Activated CD4-positive, alpha-beta memory T cell treated with anti-CD3 and anti-CD28 coated beads for 36 hours (primary cell): ENCODE measurements at places on chromosomes 1 and 21. TPM values are rescaled to one million over a fixed set of nuclear protein-coding genes. Genes with fewer than 3 reads are reported as not detected.
A peak's percentile ranks its signal among the peaks of the same experiment; 100 is the strongest.

GRCh38 chr1:63645317-63645716, 52.1 kb downstream of the PGM1 start:
- DNase-seq, result no peak

BARHL2 gene
- total RNA-seq, result not detected

DNA sequence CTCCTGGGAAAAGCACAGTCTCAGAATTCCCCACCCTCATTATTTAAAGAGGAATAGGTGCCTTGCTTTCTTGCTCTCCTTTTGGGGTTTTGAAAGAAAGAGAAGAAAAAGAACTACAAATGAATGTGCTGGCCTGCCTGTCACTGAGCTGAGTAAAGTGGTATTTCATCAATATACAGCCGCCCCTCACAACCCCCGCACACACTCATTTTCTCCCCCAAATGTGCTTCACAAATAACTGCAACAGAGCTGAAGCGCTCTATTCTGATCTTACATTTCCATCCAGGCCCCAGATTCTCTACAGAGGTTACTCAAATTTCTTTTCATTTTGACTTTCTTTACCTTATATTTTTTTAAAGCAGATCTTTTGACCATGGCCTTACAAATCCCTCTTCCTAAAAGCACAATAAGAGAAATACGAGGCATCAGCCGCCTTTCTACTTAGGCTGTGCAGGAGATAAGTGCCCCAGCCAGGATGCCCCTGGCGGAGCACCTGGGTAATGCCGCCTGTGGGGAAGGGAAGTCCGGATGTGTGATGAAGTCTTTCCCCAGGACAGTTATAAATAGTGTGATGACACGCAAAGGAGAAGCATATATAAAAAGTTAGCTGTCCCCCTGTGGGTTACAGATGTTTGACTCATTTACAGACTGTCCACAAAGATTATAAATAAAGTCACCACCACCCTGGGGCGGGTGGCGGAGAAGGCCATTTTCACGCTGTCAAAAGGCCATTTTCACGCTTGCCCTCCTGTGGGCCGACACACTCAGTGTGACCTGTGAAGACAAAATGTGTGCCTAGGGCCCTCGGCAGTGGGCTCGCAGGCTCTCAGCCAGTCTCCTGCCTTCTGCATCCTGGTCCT, 6.5 kb downstream of the KCNN3 start:
- peak; percentile 74 for DNase-seq

C1orf174 gene
- 33.5 TPM for total RNA-seq

DNA sequence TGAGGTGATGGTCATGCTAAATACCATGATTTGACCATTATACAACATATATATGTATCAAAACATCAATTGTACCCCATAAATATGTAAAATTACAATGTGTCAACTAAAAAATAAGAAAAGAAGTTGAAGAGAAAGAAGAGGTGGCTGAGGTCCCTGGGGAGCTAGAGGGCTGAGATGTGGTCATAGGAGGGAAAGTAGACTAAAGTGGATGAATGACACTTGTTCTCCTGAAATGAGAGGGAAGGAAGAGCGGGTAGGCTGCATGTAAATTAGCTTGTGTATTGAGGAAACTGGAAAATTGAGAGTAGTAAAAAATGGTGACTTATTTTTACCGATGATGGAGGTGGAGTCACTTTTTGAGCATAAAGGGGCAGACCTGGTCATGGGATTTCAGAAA, 117.0 kb downstream of the ST6GALNAC3 start:
- DNase-seq, result no peak

GRCh38 chr1:116031302-116031835, 55.1 kb downstream of the SLC22A15 start:
- no peak for DNase-seq

GRCh38 chr1:24503059-24503751, 569 bp downstream of the RCAN3 start:
- DNase-seq, result peak; percentile 46

DNA sequence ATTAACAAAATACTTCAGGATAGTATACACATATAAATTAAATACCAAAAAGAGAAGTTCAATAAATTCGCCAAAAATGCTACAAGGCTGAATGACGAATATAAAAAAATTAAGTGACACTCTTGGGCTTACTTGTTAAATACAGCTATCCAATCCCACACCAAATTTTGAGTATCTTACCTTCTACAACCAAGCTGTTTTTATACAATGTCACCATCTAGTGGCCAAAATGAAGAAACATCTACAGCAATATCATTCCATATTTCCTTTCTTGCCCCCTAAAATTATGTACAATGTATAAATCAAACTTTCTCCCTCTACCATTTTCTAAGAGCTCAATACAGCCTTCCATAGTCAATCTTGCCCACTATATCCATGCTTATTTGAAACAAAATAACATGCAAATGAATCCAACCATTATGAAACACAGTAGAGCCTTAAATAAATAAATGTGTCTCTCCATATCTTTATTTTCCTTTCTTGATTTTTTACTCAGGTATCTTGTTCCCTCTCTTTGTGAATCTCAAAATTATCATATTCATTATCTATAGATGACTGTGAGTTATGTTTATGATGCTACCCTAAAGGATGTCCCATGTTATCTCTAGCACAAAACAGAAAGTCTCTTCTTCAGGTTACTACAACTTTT, 86.3 kb downstream of the ACBD6 start:
- DNase-seq, result no peak

LCE6A gene
- not detected for total RNA-seq

AUNIP gene
- total RNA-seq, result 7.8 TPM

DNA sequence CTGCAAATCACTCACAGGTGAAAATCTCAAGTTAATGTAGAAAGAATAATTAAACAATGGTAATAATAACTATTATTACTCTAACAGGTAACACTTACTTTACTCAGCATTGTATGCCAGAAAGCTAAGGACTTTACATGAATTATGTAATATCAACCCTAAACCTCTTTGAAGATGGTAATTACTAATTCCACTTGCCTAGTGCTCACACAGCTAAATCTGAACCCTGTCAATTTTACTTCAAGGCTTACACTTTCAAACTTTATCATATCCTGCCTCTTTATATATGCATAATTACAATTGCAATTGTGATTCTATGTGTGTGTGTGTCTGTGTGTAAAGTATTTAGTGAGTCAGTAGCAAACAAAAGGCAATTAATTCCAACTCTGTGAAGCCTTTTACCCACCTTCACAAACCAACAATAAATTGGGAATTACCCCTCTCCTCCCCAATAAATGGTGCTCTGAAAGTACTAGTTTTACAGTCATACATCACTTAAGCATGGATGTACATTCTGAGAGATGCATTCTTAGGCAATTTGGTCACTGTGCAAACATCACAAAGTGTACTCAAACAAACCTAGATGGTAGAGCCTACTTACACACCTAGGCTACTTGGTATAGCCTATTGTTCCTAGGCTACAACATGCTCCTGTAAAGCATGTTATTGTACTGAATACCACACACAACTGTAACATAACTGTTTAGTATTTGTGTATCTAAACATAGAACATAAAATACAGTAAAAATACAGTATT, 5.9 kb downstream of the ZNF644 start:
- no peak for DNase-seq

USH2A gene
- not detected for total RNA-seq

GRCh38 chr1:12544357-12544756, 73.7 kb downstream of the DHRS3 start:
- no peak for DNase-seq

GRCh38 chr1:61808968-61809367, 66.7 kb downstream of the PATJ start:
- DNase-seq, result no peak

- no peak for DNase-seq
These were observed 28.6 kb downstream of the KRTAP10-1 start for GRCh38 chr21:44511219-44511937.
